Neural progenitor cell (in vitro differentiated cells): ENCODE measurements at places on chromosomes 7 and 10.

- peak overlapping the region; percentile 56 for H3K27ac ChIP-seq
- H3K27me3 ChIP-seq: no peaks in the 10 kb centered on the region
- H3K4me3 ChIP-seq: no peak overlapping the region
- H3K4me1 ChIP-seq: peaks cover 4% of the 10 kb centered on the region
Measured at GRCh38 chr7:90777465-90777864, 181.3 kb downstream of the CDK14 start.

- no peak overlapping the region for H3K27ac ChIP-seq
- H3K36me3 ChIP-seq: no peaks in the 10 kb centered on the region
- H3K4me1 ChIP-seq: no peaks in the 10 kb centered on the region
- peaks cover 11% of the 10 kb centered on the region for H3K27me3 ChIP-seq
Measured at GRCh38 chr10:92844746-92845145, 3.6 kb upstream of the EXOC6 start.

DNA sequence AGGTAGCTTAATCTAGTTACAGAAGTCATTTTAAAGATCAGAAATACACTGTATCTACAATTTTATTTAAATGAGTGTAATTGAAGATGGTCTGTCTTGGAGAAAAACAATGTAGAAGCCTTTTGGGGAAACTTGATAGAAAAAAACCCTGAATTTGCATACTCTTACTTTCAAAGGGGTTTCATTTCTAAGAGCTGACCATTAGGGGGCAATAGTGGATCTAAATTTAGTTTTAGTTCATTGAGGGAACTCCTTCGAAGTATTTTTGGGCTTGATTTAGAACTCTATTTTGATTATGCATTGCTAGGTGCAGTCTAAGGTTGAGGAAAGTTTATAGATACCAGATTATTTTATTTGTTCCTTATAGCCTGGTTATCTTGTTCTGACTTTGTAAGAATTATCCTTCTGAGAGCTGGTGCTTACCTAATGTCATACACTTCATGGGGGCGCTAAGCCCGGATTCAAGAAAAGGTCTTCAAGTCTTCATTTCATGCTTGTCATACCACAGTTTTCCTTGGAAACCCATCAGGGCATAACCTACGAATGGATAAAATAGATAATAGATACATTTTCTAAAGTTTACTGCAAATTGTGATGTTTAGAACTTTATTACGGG is 69.1 kb upstream of the MXI1 start:
- no peak overlapping the region for H3K27ac ChIP-seq
- peaks cover 3% of the 10 kb centered on the region for H3K36me3 ChIP-seq
- DNase-seq: peak; percentile 79
- H3K4me3 ChIP-seq: no peak overlapping the region
- no peaks in the 10 kb centered on the region for H3K4me1 ChIP-seq
- H3K27me3 ChIP-seq: no peaks in the 10 kb centered on the region

GRCh38 chr7:120774481-120774880 is 83.5 kb downstream of the TSPAN12 start:
- H3K36me3 ChIP-seq: no peaks in the 10 kb centered on the region
- H3K27ac ChIP-seq: no peak overlapping the region
- no peaks in the 10 kb centered on the region for H3K27me3 ChIP-seq
- H3K4me1 ChIP-seq: peaks cover 15% of the 10 kb centered on the region
- peak; percentile 7 for DNase-seq

- no peak overlapping the region for H3K27ac ChIP-seq
- H3K4me1 ChIP-seq: peaks cover 43% of the 10 kb centered on the region
- H3K27me3 ChIP-seq: no peaks in the 10 kb centered on the region
Measured at GRCh38 chr10:103802081-103802480, 53.3 kb downstream of the SH3PXD2A start.

DNA sequence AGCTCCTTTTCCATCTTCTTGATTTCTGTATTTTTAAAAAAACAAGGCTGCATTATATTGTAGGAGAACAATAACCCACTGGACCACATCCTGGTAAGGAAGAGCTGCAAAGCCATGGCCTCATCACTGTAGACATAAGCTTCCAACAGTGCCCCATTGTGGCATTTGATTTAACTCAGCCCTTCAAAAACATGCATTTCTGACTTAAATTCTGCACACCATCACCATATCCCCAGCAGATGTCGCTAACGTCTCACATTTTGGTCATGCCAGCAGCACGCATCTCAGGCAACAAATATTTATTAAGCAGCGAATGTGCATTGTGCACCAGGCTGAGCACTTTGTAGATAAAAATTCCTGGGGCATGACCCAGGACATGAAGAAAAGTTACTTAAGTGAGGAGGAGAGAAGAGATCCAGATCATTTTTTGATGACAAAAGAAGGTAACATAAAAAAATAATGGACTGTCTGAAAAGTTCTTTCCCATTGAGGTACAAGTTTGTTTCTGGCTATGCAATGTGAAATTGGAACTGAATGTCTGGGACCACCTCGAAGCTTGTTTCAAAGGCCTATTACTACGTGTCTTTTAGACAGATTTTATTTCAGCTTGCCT is 164.6 kb upstream of the CDCA7L start:
- no peak overlapping the region for H3K27ac ChIP-seq
- H3K27me3 ChIP-seq: no peaks in the 10 kb centered on the region
- no peaks in the 10 kb centered on the region for H3K4me1 ChIP-seq
- no peak overlapping the region for H3K4me3 ChIP-seq

DNA sequence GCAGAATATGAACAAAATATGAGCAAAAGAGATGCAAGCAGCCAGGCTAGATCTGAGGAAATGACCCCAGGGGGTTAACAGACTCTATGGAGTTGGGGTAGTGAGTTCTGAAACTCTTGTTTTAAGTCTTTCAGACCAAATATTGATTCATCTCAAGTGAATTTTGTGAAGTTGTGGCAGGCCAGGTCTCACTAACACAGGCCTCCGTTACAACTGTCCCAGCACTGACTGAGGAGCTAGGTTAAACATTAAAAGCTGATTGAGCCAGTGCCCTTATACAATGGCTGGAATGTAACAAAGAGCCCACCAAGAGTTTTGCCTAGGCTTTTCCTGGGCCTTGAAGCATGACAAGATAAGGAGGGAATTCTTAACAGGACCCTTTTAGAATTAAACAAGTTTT is 192.3 kb upstream of the STK17A start:
- peak; percentile 41 for DNase-seq
- no peak overlapping the region for H3K4me3 ChIP-seq
- H3K4me1 ChIP-seq: peaks cover 19% of the 10 kb centered on the region
- H3K36me3 ChIP-seq: no peaks in the 10 kb centered on the region
- H3K27me3 ChIP-seq: no peaks in the 10 kb centered on the region
- H3K27ac ChIP-seq: peak overlapping the region; percentile 48

- peaks cover 20% of the 10 kb centered on the region for H3K4me1 ChIP-seq
- no peak overlapping the region for H3K4me3 ChIP-seq
- no peak for DNase-seq
Measured at GRCh38 chr10:90985321-90985933, 64.5 kb upstream of the ANKRD1 start.

DNA sequence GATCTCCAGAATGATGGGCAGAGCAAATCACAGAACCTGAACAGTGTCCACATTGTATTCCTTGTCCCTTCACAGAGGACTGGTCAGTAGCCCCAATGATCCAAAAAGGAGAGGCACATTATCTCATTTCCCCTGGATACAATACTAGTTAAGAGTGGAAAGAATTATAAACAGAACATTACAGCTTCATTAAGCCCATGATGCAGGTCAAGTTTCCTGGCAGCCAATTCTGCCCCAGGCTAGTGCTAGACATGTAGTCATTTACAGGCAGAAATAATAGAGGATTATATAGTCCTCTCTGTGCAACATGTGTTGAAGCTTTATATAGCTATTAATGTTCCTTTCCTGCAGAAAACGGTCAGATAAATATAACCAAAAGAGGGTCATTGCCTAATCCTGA is 124.3 kb upstream of the WNT16 start:
- DNase-seq: no peak
- H3K36me3 ChIP-seq: no peaks in the 10 kb centered on the region
- H3K27ac ChIP-seq: no peak overlapping the region
- no peaks in the 10 kb centered on the region for H3K4me1 ChIP-seq
- H3K4me3 ChIP-seq: no peak overlapping the region

DNA sequence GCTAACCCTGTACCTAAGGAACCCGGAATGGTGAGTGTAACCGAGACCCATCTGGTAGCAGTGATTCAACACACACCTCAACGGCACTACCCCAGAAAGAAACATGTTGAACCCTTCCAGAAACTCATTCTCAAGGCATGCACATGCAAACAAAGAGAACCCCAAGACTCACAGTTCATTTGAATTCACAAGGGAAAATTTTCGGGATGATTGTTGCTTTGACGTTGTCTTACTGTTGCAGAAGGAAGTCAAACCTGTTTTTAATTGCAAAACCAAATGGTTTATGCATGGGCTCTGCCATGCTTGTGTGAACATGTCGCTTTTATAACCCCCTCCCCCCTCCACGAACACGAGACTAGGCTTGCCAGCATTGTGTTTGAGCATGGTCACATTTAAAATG is 539.7 kb downstream of the GATA3 start:
- H3K27me3 ChIP-seq: no peaks in the 10 kb centered on the region
- no peaks in the 10 kb centered on the region for H3K36me3 ChIP-seq
- no peak overlapping the region for H3K4me3 ChIP-seq
- H3K4me1 ChIP-seq: no peaks in the 10 kb centered on the region
- no peak for DNase-seq

DNA sequence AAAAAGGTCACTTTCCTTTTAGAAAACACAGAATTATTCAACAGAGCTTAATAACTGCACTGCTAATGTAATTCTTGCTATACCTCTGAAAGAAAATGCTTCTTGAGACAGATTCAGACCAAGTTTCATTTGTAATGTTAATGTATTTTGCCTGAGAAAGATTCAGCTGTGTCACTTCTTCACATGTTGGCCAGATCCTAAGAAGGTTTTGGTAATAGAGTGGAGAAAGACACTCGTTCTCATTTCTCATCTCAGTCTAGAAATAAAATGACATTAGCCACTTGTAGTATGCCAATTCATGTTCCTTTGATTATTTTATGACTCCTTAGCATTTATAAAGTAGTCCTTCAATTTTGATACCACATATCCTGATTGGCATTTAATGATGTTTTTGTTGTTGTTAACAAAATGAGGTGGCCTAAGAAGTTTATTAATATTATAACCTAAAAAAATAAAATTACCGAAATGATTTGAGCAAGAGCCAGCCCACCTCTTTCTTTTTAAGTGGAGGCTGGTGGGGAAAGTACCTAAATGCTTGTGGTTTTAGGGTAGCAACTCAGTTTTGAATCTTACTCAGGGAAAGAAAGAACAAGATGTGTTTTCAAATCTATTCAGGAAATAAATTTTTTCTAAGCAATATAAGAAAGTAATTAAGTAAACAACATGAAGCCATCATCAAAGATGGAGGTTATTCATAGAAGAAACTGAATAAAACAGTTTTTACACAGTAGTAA is 16.4 kb upstream of the ELAPOR2 start:
- no peaks in the 10 kb centered on the region for H3K36me3 ChIP-seq
- DNase-seq: no peak
- no peaks in the 10 kb centered on the region for H3K4me1 ChIP-seq
- H3K4me3 ChIP-seq: no peak overlapping the region

DNA sequence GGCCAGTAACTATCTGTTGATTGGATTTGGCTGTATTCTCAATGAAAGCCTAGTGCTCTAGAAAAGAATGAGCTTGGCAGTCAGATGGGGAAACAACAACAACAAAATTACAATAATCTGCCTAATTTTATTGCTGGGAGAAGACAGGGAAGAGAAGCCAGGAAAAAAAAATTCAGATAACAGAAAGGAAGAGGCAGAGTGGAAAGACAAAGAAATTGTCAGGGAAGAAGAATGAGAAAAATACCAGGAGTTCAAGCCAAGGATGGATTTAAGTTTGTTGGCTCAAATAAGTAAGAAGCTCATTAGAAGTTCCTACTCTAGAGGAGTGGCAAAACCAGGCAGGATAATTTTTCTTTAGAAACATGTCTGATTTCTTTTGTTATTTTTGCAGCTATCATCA is 45.9 kb upstream of the PRKG1 start:
- no peak overlapping the region for H3K27ac ChIP-seq
- no peaks in the 10 kb centered on the region for H3K36me3 ChIP-seq
- H3K27me3 ChIP-seq: no peaks in the 10 kb centered on the region
- peaks cover 6% of the 10 kb centered on the region for H3K4me1 ChIP-seq
- H3K4me3 ChIP-seq: no peak overlapping the region

GRCh38 chr7:55593515-55594318 is 21.4 kb upstream of the VOPP1 start:
- peak; percentile 73 for DNase-seq
- H3K27me3 ChIP-seq: no peaks in the 10 kb centered on the region

GRCh38 chr7:128076796-128077271 is 45.6 kb upstream of the LRRC4 start:
- H3K36me3 ChIP-seq: no peaks in the 10 kb centered on the region
- H3K4me1 ChIP-seq: peaks cover 25% of the 10 kb centered on the region
- no peaks in the 10 kb centered on the region for H3K27me3 ChIP-seq
- H3K4me3 ChIP-seq: no peak overlapping the region

- no peaks in the 10 kb centered on the region for H3K36me3 ChIP-seq
- H3K27ac ChIP-seq: no peak overlapping the region
- H3K27me3 ChIP-seq: no peaks in the 10 kb centered on the region
- H3K4me1 ChIP-seq: no peaks in the 10 kb centered on the region
- no peak overlapping the region for H3K4me3 ChIP-seq
- DNase-seq: no peak
Measured at GRCh38 chr7:26328498-26329390, 37.1 kb downstream of the SNX10 start.

- DNase-seq: no peak
- no peaks in the 10 kb centered on the region for H3K27me3 ChIP-seq
- H3K4me1 ChIP-seq: no peaks in the 10 kb centered on the region
- no peak overlapping the region for H3K4me3 ChIP-seq
Measured at GRCh38 chr10:63374991-63375390, 90.8 kb downstream of the JMJD1C start.

- no peaks in the 10 kb centered on the region for H3K4me1 ChIP-seq
- no peak overlapping the region for H3K27ac ChIP-seq
- no peaks in the 10 kb centered on the region for H3K36me3 ChIP-seq
- no peak overlapping the region for H3K4me3 ChIP-seq
- no peaks in the 10 kb centered on the region for H3K27me3 ChIP-seq
Measured at GRCh38 chr10:88764110-88764509, 4.3 kb downstream of the LIPN start.

- no peak for DNase-seq
- H3K27me3 ChIP-seq: no peaks in the 10 kb centered on the region
- no peaks in the 10 kb centered on the region for H3K4me1 ChIP-seq
- H3K27ac ChIP-seq: no peak overlapping the region
- no peaks in the 10 kb centered on the region for H3K36me3 ChIP-seq
Measured at GRCh38 chr10:123842692-123843385, 48.8 kb downstream of the CPXM2 start.

DNA sequence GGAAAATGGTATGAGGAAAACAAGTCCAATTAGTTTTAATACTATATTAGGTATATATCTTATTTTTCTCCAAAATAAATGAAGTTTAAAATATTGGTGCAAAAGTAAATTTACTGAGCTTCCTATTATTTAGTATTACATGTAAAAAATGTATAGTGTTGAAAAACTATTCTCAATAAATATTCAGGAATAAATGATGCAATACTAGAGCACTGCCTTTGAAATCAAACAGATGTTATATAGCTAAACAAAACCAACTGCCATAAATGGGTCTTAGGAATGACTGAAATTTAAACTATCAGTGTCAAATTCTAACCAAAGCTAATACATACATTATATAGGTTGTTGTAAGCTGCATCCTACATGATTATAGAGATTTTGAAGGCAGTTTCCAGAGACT is 1434.0 kb upstream of the LRRTM3 start:
- no peaks in the 10 kb centered on the region for H3K36me3 ChIP-seq
- H3K4me3 ChIP-seq: no peak overlapping the region
- no peak overlapping the region for H3K27ac ChIP-seq
- DNase-seq: no peak

GRCh38 chr7:79461660-79462059 is 8.2 kb upstream of the MAGI2 start:
- no peak for DNase-seq
- H3K27me3 ChIP-seq: peaks cover 5% of the 10 kb centered on the region
- no peak overlapping the region for H3K27ac ChIP-seq
- H3K4me1 ChIP-seq: no peaks in the 10 kb centered on the region
- H3K36me3 ChIP-seq: no peaks in the 10 kb centered on the region
